CD4-positive, alpha-beta T cell treated with Interleukin-17A for 1 hour (primary cell): ENCODE measurements at places on chromosomes 6 and 20.

- no peak for DNase-seq
Measured at GRCh38 chr6:96940322-96940721, 15.8 kb downstream of the KLHL32 start.

DNA sequence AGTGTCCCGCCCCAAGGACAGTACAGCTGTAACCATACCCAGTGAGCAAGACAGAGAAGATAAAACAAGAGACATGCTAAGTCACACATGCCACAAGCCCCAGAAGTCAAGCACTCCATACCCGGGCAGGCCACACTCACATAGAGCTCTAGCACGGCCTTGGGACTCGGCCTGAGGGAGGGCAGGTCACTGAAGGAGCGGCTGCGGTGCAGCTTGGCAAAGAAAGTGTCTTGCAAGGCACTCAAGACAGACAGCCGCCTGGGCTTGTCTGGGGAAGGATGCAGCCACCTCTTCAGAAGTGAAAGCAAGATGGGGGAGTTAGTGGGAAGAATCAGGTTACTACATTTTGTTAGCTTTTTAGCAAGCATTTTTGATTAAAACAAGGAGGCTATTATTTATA lies 48.7 kb upstream of the ARMH2 start:
- DNase-seq, result no peak

DNA sequence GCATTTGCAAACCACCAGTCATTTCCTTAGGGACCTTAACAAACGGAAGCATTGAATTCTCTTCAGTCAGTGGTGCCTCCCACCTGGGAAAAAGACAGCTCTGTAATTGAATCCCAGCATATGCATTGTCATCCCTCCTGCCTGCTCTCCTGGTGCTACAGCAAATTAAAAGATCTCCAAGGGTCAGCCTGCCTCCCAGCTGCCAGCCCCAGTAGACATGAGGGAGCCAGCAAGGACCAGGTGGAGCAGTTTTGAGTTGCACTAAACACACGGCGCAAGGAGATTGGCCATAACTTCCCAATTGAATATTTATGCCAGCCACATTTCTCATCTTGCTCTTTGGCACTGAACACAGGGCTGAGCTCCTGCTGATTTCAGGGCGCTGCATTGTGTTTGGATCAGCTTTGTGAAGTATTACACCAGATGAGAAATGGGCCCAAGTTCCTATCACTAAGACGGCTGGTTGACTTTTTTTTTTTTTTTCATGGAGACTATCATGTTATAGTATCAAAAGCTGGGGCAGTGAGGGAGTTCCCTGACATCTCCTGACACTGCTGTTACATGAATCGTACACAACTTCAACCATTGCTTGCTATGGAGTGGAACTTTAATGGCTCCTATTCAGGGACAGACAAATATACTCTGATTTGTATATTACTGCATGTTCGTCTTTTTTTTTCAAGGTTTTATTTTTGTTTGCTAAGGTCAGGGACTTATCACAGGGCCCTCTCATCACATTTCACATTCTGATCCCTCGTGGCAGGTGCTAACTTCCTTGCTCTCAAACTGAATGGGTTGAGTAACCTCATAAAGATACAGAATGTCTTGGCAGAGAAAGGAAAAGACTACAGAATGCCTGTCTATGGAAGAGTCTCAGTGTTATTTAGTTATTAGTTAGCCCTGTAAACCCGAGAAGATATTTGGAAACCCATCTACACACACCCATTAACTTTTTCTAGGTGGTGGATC lies 191.1 kb downstream of the EYA4 start:
- DNase-seq, result no peak

- no peak for DNase-seq
Measured at GRCh38 chr6:14401246-14401645, 283.7 kb downstream of the CD83 start.

DNA sequence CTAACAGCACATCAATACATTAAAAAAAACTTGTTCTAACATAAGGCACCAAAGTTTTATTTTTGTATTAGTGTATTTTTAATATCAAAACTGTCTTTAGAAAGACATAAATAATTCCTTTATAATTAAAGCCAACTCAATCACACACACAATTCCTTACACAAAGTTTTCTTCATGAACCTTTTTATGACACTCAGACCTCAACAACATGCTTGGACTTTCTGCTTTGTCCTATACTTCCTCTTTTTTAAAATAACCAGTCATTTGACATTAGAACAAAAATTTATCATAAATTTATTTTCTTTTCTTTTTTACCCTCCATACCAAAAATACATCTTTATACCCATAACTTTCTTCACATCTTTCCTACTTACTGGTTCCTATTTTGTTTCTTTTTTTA lies 292.0 kb upstream of the ARID1B start:
- DNase-seq, result no peak

DNA sequence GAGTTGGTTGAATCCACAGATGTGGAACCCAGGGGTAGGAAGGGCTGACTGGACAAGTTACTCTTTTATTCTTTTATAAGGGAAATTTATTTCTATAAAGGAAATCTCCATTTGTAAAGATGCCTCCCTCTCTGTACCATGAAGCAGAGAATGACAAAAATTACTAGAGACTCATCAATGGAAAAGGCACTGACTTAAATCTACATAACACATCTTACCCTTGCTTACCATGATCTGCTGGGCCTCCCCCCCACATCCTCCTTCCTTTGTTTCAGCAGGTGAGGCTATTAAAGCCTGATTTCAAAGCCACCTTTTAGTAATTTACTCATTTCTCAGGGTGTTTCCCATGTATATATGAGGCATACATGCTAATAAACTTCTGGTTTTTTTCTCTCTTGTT lies 130.2 kb upstream of the HDDC2 start:
- no peak for DNase-seq

- no peak for DNase-seq
Measured at GRCh38 chr6:116034327-116034726, 26.4 kb downstream of the FRK start.

DNA sequence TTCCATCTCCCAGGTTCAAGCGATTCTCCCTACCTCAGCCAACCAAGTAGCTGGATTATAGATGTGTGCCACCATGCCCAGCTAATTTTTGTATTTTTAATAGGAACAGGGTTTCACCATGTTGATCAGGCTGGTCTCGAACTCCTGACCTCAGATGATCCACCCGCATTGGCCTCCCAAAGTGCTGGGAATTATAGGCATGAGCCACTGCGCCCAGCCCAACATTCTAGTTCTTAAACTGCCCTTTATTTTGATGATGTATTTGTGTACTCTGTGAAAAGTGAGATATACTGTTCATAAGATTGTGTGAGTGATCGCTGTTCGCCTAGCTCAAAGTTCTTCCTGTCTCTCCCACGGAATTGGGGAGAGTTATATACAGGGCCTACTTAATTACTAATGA lies 93.1 kb downstream of the HFE start:
- no peak for DNase-seq

DNA sequence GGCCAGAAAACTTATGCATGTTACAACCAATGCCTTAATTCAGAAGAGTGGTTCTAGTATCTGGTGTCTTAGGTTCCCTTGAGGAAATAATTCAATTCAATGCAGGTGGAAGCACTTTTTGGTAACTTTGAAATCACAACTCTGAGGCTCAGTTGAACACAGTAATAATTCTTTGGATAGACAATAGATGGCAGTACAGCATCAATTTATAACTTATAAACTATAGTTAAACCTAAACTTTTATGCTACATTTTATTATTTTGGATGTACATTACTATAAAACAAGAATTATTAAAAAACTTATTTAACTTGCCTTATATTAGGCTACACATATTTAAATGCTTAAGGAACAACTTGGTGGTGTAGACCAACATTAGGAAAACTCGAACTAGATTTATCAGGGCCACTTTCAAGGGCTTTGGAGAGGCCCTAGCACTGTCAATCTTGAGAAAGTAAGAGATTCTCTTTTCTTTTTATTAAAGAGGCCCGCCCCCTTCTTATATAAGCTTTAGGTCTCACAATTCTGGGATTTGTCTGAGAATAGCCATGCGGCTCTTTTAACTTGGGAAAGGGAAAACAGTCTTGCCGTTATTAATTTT lies 85.9 kb downstream of the CRYBG1 start:
- peak; percentile 51 for DNase-seq

- no peak for DNase-seq
Measured at GRCh38 chr6:49205526-49205925, 257.5 kb downstream of the MMUT start.

DNA sequence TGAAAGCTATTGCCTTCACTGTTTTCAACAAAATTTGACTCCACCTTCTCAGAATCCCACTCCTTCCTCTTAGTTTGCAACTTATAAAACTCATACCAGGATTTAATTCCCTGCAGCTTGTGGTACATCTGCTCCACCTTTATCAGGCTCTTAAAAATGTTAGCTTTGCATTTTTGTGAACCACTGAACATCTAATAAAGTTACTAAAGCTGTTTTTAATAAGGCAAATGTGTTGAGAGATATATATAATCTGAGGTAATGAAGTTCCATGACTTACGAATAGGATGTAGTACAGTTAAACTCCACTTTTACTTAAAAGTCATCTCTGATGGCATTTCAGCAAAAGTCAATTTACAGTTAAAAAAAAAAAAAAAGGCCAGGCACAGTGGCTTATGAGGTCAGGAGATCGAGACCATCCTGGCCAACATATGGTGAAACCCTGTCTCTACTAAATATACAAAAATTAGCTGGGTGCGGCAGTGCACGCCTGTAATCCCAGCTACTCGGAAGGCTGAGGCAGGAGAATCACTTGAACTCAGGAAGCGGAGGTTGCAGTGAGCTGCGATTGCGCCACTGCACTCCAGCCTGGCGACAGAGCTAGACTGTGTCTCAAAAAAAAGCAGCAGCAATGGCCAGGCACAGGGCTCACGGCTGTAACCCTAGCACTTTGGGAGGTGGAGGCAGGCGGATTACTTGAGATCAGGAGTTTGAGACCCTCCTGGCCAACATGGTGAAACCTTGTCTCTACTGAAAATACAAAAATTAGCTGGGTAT lies 106.2 kb downstream of the KIF13A start:
- no peak for DNase-seq

DNA sequence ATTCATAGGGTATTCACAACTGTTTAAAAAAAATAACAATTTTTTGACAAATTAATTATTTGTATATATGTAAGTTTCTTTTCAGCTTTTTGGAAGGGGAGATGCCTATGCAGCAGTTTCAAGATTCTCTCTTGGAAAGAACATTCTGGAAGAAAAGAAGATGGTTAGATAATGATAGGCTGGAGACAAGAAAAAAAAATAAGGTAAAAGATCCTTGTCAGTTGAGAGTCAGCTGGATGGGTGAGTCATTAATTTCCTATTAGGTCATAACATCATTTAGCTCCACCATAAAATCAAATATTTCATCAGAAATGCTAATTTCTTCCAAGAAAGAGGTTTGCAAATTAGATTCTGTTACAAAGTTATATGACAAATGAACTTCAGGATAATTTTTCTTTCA lies 880.4 kb downstream of the EPHA7 start:
- no peak for DNase-seq

GRCh38 chr20:61598586-61598985 lies 346.5 kb downstream of the CDH4 start:
- DNase-seq, result no peak

GRCh38 chr6:33104887-33105286 lies 29.1 kb downstream of the HLA-DPB1 start:
- DNase-seq, result no peak

GRCh38 chr20:9981829-9982228 lies 53.0 kb upstream of the ANKEF1 start:
- DNase-seq, result no peak

DNA sequence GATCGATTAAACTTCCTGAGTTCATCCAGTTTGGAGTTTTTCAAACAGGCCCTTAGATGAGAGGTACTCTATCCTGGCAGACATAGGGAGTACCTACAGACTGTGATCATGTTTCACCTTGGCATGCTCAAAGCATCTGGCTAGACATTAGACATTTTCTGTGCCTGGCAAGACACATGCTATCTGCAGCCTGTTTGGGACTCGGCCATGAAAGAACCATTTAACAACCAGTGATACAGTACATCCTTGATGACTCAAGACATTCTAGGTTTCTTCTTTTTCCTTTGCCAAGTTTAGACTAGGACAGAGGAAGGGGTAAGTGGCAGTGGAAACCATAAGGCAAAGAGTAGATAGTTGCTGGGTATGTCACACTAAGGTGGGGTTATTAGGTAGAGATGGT lies 15.4 kb upstream of the PAQR8 start:
- no peak for DNase-seq

DNA sequence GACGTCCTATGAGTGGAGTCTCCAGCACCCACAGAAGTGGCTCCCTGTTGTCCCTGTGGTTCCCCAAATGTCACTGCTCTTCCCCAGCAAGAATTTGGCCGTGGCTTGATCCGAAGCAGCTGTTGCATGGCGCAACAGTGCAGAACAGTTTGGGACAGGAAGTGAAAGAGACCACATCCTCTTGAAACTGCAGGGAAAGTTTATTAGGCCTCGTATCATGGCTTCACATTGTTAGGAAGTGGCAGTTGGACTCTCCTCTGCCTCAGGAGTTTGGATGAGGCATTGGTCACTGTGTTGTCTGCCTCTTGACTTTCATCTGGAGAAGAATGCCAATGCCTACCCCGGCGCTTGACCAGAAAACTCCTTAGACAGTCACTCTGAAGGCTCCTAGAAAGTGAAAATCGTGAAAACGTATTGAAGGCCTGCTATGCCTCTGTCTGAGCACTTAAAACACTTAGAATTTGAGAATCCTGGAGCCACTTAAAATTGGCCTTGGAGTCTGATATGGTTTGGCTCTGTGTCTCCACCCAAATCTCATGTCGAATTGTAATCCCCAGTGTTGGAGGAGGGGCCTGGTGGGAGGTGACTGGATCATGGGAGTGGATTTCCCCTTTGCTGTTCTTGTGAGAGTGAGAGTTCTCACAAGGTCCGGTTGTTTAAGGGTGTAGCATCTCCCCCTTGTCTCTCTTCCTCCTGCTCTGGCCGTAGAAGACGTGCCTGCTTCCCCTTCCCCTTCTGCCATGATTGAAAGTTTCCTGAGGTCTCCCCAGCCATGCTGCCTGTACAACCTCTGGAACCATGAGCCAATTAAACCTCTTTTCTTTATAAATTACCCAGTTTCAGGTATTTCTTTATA lies 334.9 kb upstream of the JARID2 start:
- peak; percentile 47 for DNase-seq

DNA sequence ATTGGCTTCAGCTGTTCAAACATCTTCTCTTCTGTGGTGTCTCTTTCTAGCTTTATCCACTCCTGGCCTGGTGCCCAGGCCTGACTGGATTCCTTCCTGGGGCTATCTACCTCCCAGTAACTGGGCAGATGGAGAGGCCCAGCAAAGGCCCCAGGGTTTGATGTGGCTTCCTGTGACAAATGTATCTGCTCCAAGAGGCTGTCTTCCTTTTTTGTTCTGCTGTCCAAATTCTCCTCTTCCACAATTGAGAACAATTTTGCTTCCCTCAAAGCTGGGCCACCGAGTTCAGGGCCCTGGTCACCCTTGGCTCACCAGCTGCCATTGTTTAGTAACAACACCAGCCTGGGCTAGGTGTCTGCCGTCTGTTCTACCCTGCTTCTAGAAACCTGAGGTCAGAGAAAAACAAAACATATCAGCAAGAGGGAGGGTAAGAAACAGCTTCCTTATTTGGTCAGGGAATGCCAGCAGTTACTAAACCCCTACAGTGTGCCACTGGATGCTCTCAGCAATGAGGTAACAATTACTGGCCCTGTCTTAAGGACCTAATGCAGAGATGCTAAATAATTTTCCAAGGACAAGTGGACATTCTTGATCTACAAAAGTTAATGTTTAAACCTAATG lies 3.9 kb downstream of the ZFP57 start:
- no peak for DNase-seq

GRCh38 chr6:167148021-167148420 lies 9.8 kb downstream of the GPR31 start:
- no peak for DNase-seq

GRCh38 chr6:81939766-81940165 lies 187.3 kb upstream of the TENT5A start:
- no peak for DNase-seq
